ENCODE measurements at places on chromosomes 12 and 14.

DNA sequence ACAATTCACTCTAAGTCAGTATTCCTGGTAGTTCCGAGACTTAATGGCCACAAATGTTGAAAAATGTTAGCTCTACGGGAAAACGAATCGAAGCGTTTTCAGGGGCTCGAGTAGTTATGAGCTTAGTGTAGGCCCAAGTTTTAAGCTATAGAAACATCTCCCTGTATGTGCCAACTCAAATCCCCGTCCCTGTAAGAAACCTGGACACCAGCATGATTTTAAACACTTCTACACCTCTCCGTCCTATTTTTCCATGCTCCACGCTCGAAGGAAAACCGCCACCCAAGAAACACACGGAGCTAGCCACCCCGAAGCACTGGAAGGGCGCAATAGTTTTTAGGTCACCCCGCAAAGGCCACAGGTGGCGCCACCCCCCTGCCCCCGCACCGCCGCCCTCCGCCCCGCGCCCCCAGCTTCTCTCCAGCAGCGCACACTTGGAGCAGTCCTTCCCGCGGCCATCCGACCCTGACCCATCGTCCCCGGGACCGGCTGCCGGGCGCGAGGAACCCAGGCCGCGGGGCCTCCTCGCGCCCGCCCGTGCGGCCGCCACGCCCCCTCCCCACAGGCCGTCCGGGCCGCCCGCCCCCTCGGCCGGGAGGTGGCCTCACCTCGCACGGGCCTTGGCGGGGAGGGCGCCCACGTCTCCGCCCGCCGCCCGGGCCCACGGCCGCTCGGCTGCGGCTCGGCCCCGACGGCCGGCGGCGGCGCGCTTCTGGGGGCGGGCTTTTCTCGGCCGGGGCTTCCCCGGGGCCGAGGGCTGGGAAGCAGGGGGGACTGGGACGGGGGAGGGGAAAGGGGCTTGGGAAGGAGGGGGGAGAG lies 522 bp downstream of the R3HDM2 start:
- peak; percentile 20 for DNase-seq

- DNase-seq = no peak
Measured at GRCh38 chr14:51304941-51305340, 64.9 kb downstream of the TMX1 start.

GRCh38 chr12:44603701-44604100 lies 272.4 kb downstream of the NELL2 start:
- DNase-seq = no peak

GRCh38 chr14:75904311-75904710 lies 77.5 kb downstream of the TGFB3 start:
- no peak for DNase-seq

GRCh38 chr14:29804481-29805266 lies 123.0 kb downstream of the PRKD1 start:
- DNase-seq = no peak

GRCh38 chr12:45305907-45306306 lies 90.0 kb downstream of the ANO6 start:
- no peak for DNase-seq

- DNase-seq = no peak
Measured at GRCh38 chr14:81980601-81981306, 447.1 kb upstream of the SEL1L start.

DNA sequence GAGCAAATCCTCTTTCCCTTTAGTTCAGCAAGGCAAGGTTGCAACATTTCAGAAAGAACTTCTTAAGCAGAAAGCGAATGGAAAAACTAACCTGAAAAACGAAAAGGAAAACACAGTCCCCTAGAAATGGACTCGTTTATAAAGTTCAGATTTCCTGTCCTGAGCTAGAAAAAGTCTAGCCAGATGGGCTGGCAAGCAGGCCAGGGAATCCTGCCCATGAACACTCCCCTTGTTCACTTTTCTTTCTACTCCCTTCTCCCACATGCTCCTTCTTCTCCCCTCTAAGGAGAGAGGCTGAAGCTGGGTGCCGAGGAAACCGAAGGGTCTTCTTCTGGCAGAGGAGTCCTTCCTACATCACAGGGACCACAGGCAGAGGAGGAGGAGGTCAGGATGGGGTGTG lies 27.1 kb downstream of the LTBP2 start:
- no peak for DNase-seq

DNA sequence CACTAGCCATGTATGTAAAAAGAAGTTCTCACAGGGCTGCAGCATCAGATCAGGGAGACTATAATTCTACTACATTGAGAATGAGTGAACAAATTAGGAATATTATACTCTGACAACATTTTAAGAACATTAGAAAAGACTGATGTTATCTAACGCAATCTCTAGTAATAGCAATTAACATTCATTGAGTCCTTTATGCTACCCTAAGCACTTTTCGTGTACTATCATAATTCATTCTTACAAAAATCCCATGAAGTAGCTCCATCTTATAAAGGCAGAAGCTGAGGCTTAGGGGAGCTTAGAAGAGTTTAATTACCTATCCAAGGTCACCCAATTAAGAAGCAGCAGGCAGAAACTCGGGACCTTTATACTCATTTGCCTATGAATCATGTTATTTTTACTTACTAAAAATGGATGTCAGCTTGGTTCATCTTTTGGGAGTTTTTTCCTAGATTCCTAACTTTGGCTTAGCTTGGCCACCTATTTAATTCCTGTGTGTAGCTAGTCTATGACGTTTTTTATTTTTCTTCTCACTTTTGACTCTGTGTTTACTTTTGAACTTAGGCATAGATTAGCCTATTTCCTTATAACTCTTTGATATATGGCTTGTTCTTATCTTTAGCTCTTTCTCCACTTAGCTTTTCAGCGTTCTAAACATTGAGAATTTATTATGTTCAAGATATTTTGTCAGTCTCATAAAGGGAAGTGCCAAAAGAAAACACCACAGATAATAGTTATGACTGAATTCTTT lies 333.5 kb upstream of the DCN start:
- no peak for DNase-seq

- DNase-seq = no peak
Measured at GRCh38 chr12:93825501-93825888, 148.3 kb downstream of the CRADD start.

DNA sequence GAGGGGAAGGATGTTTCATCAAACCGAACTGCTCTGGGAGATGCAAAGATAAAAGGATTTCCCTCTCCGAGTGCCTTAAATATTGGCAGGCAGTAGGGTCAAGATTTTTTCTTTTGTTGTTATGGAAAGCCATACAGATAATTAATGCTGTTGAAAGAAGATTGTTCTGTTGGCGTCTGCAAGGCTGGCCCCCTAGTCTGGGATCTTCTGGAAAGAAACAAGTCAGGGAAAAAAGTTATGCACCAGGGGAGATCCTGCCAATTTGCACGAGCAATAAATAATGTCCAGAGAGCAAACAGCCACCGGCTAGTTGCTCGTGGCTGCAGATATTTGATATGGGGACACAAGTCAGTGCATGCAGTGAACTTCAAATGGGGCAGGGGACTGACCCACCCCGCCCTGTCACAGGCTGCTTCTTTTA lies 202.1 kb upstream of the MYL2 start:
- no peak for DNase-seq

GRCh38 chr12:92133795-92134637 lies 11.6 kb downstream of the BTG1 start:
- DNase-seq = no peak

- no peak for DNase-seq
Measured at GRCh38 chr12:89059721-89060541, 292.4 kb downstream of the DUSP6 start.

GRCh38 chr14:74563586-74564159 lies 48.4 kb downstream of the LTBP2 start:
- DNase-seq = no peak

DNA sequence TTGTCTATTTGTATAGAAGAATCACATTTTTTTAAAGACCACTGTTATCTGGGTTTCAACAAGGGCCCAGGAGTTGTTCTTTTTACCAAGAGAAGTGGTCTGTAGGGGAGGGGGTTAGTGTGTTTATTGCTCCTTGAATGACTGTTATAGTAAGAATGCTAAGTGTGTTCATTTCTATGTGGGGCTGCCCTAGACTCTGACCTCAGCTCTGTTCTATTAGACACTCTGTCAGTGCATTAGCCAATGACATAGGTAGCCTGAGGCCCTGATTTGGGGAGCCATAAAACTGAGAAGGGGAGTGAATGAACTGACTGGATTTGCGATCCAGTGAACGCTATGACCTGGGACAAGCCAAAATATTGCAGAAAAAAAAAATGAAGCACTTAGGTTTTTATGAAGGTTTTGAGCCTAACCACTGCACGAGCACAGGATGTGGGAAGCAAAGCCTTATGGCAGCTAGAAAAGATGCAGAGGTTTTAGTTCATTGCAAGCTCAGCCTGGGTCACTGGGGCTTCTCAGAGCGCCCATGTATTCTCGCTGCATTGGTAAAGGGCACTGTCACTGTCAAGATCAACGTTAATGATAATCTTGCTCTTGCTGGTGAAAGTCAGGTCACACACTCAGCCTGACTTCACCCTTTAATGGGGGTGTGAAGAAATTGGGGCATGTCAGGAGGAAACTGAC lies 63.8 kb downstream of the PRKCH start:
- no peak for DNase-seq

GRCh38 chr12:21631367-21631766 lies 26.3 kb downstream of the LDHB start:
- no peak for DNase-seq

GRCh38 chr12:132399092-132400010 lies 70.0 kb upstream of the GALNT9 start:
- DNase-seq = no peak

DNA sequence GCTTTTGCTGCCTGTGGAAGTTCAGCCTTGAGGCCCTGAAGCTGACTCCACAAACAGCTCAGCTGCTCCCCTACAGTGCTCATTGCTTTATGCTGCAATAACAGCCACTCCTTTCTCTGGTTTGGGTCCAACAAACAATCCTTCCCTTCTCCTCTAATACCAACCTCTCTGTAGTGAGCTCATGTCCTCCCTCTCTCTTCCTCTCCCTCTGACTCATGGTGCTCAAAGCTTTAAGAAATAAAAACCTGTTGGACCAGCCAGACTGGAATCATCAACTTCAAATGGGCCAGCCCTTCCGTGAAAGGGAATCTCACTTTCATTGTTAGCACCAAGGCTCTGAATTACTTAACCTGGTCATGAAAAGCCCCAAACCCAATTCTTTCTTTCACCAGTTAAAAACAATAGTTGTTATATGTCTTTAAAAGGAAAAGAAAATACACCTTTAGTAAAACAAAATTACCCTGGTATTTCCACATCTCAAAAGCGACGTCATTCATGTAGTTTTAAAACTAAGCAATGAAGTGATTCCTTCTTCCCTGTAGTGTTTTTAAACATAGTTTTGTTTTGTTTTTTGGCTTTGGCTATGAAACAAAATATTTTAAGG lies 126.4 kb downstream of the DUSP6 start:
- peak; percentile 14 for DNase-seq

DNA sequence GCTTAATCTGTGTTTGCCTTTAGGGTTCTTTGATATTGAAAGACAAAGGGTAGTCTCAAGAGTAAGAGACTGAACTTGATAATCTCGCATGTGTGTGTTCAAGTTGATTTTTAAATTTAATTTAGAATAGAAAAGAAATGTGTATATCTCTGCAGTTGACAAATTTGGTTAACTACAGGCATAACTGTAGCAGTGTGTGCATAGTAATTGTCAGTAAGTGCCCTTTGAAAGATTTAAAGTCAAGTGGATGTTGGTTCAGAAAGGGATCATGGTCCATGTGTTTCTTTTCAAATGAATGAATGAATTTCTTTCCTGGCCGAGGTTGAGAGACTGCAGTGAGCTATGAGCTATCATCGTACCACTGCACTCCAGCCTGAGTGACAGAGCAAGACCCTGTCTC lies 49.9 kb upstream of the DYRK2 start:
- DNase-seq = no peak

GRCh38 chr12:100141998-100142850 lies 450 bp downstream of the BLTP3B start:
- DNase-seq = peak; percentile 28

GRCh38 chr14:49971156-49972130 lies 78.6 kb downstream of the ARF6 start:
- no peak for DNase-seq

DNA sequence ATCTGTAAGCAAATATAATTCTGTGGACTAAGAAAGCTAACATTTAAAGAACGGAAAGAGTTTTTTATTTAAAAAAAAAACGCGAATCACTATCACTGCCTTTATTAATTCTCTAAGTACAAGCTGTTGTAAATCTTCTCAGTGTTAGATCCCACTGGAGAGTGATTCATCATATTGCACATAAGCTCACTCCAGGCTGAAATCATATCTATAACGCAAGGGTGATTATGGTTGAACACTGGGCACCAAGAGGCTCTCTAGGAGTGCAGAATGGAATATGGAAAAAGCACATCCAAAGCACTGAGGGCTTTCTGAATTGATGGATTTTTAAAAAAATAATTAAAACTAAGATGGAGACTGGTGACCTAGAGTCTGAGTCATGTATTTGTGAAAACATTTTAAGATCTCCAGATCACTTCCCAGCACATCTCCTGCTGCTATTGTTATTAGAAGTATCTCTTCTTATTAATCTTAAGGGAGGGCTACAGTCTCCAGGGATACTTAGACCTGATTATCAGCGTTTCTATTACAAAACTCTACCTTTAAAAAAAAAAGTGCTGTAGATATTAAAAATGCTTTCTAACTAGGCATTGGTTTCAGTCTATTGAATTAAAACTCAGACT lies 1106.8 kb downstream of the AACS start:
- DNase-seq = no peak

- no peak for DNase-seq
Measured at GRCh38 chr12:109377139-109377685, 29.5 kb downstream of the MYO1H start.

GRCh38 chr12:109831365-109831764 lies 1.8 kb downstream of the TRPV4 start:
- no peak for DNase-seq

DNA sequence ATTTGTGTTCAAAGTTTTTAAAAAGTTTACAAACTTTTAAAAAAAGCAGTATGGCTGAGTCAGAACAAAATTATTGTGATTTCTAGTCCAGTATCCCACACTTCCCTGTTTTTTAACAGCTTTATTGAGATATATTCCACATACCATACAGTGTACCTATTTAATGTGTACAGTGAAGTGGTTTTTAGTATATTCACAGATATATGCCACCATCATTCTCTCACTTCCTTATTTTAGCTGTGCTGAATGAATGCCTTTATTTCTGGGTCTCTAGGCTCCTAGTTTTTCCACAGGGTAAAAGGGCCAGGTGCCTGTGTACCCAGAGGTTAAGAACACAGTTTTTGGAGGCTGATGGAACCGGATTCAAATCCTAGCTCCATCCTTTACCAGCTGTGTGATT lies 58.9 kb upstream of the SRSF5 start:
- no peak for DNase-seq

GRCh38 chr12:116332705-116333380 lies 55.4 kb upstream of the MED13L start:
- DNase-seq = no peak

DNA sequence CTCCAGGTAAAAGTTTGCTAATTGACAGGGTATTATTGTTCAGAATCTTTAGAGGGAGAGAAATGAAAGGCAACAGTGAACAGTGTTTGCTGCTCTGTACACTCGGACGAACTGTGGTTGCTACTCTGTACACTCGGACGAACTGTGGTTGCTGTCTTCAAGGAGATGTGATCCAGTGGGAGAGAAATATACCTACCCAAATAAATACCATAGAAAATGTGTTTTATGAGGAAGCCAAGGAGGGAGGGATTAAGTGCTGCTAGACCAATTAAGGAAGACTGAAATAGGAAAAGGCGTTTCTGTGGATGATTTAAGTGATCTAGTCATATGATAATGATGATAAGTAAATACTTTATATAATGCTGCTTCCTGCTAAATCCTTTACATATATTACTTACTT lies 2.7 kb downstream of the STK38L start:
- DNase-seq = no peak

GRCh38 chr12:14890701-14891100 lies 5.0 kb upstream of the MGP start:
- DNase-seq = no peak

Data from activated CD4-positive, alpha-beta T cell treated with anti-CD3 and anti-CD28 coated beads for 24 hours (primary cell).